ENCODE measurements at places on chromosomes 6 and 20. TPM values are rescaled to one million over a fixed set of nuclear protein-coding genes. Genes with fewer than 3 reads are reported as not detected.

The FAM83D gene
- 1.4 TPM for total RNA-seq

The FOXP4 gene
- total RNA-seq = 7.8 TPM

The COL20A1 gene
- not detected for total RNA-seq

The CDK19 gene
- 23.8 TPM for total RNA-seq

The CFAP206 gene
- 0.25 TPM for total RNA-seq

GRCh38 chr6:139154881-139155547 lies 20.1 kb downstream of the HECA start:
- no peak for DNase-seq

DNA sequence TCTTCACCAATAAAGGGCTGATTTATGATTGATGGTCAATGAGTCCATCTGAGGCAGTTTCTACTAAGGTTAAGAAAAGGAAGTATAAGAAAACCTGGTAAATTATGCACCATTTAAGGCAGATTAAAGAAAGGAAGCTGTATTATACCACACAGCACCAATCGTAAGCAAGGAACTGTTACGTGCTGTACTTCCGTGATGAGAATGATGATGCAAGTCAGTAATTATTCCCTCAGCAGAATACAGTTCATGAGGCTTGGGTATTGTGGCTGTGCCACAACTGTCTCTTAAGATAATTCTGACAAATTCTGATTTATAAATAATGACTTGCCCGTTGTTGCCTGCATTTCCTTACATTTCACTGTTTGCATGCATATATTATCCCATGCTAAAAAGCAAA lies 699.0 kb downstream of the HDGFL1 start:
- DNase-seq = no peak

DNA sequence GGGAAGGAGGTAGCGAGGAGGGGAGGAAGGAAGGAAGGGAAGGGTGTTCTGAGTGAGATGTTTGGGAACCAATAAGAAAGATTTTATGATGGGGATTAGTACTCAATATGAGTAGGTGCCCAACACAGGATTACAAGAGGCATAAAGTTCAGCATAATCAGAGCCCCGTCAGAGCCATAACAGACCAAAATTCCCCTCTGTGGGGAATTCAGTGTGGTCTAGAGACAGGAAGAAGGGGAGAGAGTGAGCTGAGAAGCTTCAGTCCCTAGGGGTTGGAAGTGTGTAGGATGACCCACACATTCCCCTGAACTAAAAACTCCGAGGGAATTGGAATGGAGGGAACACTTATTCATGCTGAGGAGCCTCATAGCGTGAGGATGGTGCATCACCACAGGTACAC lies 160.3 kb upstream of the SASH1 start:
- DNase-seq = no peak

- DNase-seq = no peak
Observed at GRCh38 chr20:4870906-4871305, 130.4 kb downstream of the SLC23A2 start.

DNA sequence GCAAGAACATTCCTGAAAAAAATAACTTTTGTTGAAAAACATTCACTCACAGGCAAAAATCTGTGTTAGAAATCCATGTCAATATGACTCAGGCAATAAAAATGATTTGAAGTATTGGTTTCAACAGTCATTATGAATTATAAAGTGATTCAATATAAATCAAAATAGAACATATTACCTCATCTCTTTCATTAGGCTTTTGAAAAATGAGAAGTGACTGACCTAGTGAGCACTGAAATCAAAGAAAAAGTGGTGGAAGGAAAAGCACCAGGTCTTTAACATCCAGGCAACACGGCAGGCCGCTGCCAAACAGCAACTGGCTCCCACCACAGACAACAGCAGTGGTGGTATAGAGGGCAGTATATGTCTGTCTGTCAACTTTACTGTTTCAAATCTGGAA lies 68.9 kb downstream of the MAN1A1 start:
- DNase-seq = no peak

GRCh38 chr6:78701407-78701806 lies 165.9 kb upstream of the IRAK1BP1 start:
- DNase-seq = no peak

DNA sequence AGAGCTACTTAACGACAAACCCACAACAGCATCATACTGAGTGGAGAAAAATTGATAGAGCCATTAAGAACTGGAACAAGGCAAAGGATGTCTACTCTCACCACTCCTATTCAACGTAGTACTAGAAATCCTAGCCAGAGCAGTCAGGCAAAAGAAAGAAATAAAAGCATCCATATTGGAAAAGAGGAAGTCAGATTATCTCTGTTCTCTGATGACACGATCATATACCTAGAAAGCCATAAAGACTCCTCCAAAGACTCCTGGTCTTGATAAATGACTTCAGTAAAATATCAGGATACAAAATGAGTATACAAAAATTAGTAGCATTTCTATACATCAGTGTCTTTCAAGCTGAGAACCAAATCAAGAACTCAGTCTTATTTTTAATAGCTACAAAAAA lies 17.0 kb upstream of the FHL5 start:
- DNase-seq = no peak

All from CD4-positive, alpha-beta memory T cell (primary cell).